ENCODE measurements at places on chromosomes 2 and 18. TPM values are rescaled to one million over a fixed set of nuclear protein-coding genes. Genes with fewer than 3 reads are reported as not detected.

The NMUR1 gene
- total RNA-seq: 5.4 TPM

The HNMT gene
- total RNA-seq: 11.2 TPM

The NEU4 gene
- not detected for total RNA-seq

The DTNA gene
- total RNA-seq: 221 TPM

The RESP18 gene
- total RNA-seq: not detected

The KCNS3 gene
- total RNA-seq: 37.4 TPM

The TEX51 gene
- not detected for total RNA-seq

The AOX1 gene
- 113 TPM for total RNA-seq

The SALL3 gene
- total RNA-seq: not detected

The ROCK1 gene
- 102 TPM for total RNA-seq

The ST8SIA5 gene
- total RNA-seq: 0.06 TPM
